ENCODE measurements at places on chromosomes 1 and 21.

- no peaks in the 10 kb centered on the region for H3K4me1 ChIP-seq
- H3K27ac ChIP-seq: no peak overlapping the region
- H3K36me3 ChIP-seq: no peaks in the 10 kb centered on the region
- no peaks in the 10 kb centered on the region for H3K27me3 ChIP-seq
- H3K4me3 ChIP-seq: no peak overlapping the region
Observed at GRCh38 chr1:7253988-7254587, 468.8 kb downstream of the CAMTA1 start.

DNA sequence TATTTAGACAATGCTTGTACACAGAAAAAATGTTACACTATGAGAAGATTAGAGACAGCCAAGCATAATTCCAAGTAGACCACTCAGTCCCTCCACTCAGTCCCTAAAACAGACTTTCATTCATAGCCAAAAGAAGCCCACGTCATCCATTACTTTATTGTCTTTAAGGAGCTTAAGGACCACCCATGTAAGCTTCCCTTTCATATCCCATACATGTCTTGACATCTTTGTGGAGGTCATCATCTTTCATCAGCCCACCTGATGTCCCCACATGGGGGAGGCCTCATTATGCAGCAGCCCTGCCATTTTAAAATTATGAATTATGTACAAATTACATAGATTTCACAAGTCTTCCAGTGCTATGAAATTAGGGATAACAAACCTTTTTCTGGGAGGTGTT, 92.6 kb upstream of the PALMD start:
- no peaks in the 10 kb centered on the region for H3K36me3 ChIP-seq
- no peak for DNase-seq
- H3K27me3 ChIP-seq: no peaks in the 10 kb centered on the region
- H3K27ac ChIP-seq: no peak overlapping the region

- H3K27me3 ChIP-seq: no peaks in the 10 kb centered on the region
- H3K4me3 ChIP-seq: no peak overlapping the region
- DNase-seq: no peak
- H3K27ac ChIP-seq: peak overlapping the region; percentile 96
Observed at GRCh38 chr1:66360285-66360724, 173.6 kb upstream of the SGIP1 start.

DNA sequence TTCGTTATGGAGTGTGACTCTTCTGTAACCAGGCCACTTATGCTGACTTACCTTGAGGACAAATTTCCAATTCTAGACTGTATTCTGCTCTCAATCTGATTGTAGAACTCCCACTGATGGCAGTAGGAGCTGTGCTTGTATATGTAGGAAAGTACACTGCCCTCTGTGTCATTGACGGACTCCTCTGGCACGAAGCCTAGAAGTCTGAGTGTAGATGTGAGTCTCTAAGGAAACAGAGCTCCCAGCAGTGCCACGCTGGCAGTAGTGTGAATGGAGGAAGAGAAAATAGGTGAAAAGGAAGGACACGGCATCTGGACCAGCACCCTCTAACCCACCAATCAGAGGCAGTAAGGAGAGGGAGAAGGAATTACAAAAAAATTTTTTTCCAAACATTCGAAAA, 130.4 kb upstream of the ADGRL2 start:
- no peaks in the 10 kb centered on the region for H3K27me3 ChIP-seq
- no peak overlapping the region for H3K4me3 ChIP-seq
- no peaks in the 10 kb centered on the region for H3K36me3 ChIP-seq
- no peak for DNase-seq

- no peak for DNase-seq
- no peak overlapping the region for H3K4me3 ChIP-seq
- no peaks in the 10 kb centered on the region for H3K36me3 ChIP-seq
- peak overlapping the region; percentile 49 for H3K27ac ChIP-seq
Observed at GRCh38 chr1:170707117-170707516, 43.2 kb downstream of the PRRX1 start.

GRCh38 chr1:27773826-27774445, 917 bp downstream of the STX12 start:
- no peaks in the 10 kb centered on the region for H3K36me3 ChIP-seq
- peak overlapping the region; percentile 66 for H3K4me3 ChIP-seq
- H3K27me3 ChIP-seq: no peaks in the 10 kb centered on the region
- H3K27ac ChIP-seq: peak overlapping the region; percentile 57
- DNase-seq: no peak
- peaks cover 19% of the 10 kb centered on the region for H3K4me1 ChIP-seq

DNA sequence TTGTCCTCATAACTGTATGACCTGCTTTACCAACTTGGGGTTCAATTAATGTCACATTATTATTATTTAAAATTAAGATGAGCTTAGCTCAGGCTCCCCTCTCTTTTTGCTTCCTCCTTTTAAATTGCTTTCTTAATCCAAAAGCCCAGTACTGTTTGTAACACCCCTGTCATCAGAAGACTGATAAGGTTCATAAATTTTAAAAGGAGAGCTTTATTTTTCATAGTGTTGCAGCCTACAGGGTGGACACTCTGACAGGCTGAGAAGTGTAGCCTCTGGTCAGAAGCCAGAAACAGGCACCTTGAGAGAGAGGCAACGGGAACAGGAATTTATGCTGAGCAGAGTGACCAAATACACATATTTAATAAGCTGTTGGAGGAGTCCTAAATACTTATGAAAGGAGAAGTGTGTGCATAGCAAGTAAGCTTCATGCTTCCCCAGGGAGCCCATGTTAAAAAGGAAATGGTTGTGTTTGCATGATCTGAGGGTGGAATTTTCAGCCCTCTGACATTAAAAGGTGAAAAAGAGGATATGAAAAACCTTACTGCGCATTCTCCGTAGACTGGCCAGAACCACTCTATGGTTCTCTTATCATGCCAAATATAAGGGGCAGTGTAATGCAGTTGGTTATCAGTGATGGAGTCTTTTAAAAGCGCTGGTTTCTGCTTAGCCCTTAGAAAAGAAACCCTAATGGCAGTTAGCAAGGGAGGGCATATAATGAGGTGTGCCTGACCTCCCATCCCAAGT, 30.5 kb upstream of the FGGY start:
- H3K36me3 ChIP-seq: no peaks in the 10 kb centered on the region
- H3K4me1 ChIP-seq: no peaks in the 10 kb centered on the region
- H3K27me3 ChIP-seq: no peaks in the 10 kb centered on the region
- no peak overlapping the region for H3K27ac ChIP-seq
- H3K4me3 ChIP-seq: no peak overlapping the region
- no peak for DNase-seq

DNA sequence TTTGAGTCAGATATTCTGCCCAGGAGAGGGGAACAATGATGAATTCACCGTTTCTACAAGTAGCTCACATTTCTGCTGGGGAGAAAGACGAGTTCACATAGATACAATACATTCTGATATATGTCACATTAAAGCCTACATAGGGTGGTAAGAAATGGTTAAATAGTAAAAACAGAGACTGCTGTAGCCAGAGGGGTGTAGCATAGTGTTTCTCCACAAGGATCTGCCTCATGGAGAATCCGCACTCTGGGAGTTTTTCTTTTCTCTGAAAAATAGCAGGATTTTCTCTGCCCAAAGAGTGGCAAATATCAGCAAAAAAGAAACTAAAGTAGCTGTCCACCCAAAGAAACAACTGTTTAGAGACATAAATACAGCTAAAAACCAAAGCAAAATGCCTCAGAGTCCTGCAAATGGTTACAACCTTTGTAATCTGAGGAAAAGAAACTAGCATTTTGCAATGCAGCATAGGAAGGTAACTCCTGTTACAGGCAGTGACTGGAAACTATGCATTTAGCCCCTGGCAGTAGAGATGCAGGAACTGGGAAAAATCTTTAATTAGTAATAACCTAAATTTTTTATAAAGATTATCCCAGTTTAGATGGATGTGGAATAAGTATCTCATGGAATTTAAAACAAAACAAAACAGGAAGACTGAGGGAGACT, 1126.7 kb upstream of the ADGRL2 start:
- no peak overlapping the region for H3K27ac ChIP-seq
- no peak overlapping the region for H3K4me3 ChIP-seq
- no peaks in the 10 kb centered on the region for H3K27me3 ChIP-seq
- H3K36me3 ChIP-seq: no peaks in the 10 kb centered on the region

GRCh38 chr1:54047384-54048305, 5.4 kb downstream of the TMEM59 start:
- peaks cover 7% of the 10 kb centered on the region for H3K4me1 ChIP-seq
- H3K4me3 ChIP-seq: no peak overlapping the region
- no peaks in the 10 kb centered on the region for H3K36me3 ChIP-seq

DNA sequence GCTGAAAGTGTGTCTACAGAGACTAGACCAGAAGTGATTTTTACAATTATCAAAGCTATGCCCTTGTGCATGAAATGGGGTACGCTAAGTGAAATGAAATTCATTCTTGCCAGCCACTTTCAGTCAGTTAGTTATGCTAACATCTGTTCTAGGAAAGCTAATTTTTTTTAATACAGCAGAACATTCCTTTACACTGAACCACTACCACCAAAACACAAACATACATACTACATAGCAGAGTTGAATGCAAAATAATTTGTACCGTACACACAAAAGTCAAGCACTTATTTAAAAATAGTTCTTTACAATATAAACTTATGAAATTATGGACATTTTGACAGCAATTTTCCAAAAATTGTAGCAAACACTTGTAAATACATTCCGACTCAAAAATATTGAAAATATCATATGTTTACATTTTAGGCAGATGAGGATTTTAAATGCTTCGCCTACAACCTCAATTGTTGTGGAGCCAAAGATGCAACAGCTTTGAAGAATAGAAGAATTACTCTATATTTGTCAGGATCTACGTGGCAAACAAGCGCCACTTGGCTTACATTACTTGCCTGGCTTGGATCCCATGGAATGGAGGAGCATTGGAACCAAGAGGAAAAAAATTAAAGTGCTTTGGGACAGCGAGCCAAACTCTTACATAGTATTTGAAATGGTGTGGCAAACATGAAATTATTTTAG, 30.6 kb downstream of the WLS start:
- H3K27ac ChIP-seq: no peak overlapping the region
- peaks cover 44% of the 10 kb centered on the region for H3K4me1 ChIP-seq
- DNase-seq: no peak
- no peaks in the 10 kb centered on the region for H3K36me3 ChIP-seq

GRCh38 chr1:244054924-244055263, 3.8 kb downstream of the ZBTB18 start:
- H3K36me3 ChIP-seq: no peaks in the 10 kb centered on the region
- DNase-seq: no peak
- no peak overlapping the region for H3K27ac ChIP-seq
- H3K4me3 ChIP-seq: no peak overlapping the region
- H3K4me1 ChIP-seq: no peaks in the 10 kb centered on the region

- no peak for DNase-seq
- H3K4me1 ChIP-seq: peaks cover 17% of the 10 kb centered on the region
- peak overlapping the region; percentile 15 for H3K27ac ChIP-seq
- H3K27me3 ChIP-seq: no peaks in the 10 kb centered on the region
Observed at GRCh38 chr21:44846485-44847260, 26.8 kb downstream of the PTTG1IP start.

GRCh38 chr21:36030581-36031189, 29.6 kb downstream of the SETD4 start:
- no peak overlapping the region for H3K27ac ChIP-seq
- no peaks in the 10 kb centered on the region for H3K27me3 ChIP-seq
- H3K36me3 ChIP-seq: peaks cover 5% of the 10 kb centered on the region

- peak overlapping the region; percentile 83 for H3K27ac ChIP-seq
- H3K4me3 ChIP-seq: peak overlapping the region; percentile 75
- H3K27me3 ChIP-seq: no peaks in the 10 kb centered on the region
- peaks cover 42% of the 10 kb centered on the region for H3K4me1 ChIP-seq
- H3K36me3 ChIP-seq: no peaks in the 10 kb centered on the region
Observed at GRCh38 chr1:227318853-227319607, 738 bp upstream of the CDC42BPA start.

DNA sequence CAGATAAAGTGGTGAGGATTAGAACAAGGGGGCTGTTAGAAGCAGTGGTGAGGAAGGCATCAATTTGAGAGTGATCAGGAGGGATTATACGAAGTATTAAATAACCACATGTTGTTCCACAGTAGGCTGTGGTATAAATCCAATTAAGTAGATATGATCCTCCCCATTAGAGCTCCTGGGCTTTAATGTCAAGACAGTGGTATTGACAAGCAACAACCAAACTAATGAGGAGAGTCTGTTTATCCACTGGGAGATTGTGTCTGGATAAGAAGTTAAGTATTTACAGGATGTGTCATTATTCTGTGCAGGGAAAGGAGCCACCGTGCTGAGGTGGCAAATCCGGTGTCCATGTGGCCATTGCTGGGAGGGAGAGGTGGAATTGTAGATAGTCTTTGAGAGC, 5.8 kb downstream of the ACTN2 start:
- DNase-seq: no peak
- H3K4me1 ChIP-seq: no peaks in the 10 kb centered on the region
- peaks cover 12% of the 10 kb centered on the region for H3K27me3 ChIP-seq
- H3K36me3 ChIP-seq: no peaks in the 10 kb centered on the region
- no peak overlapping the region for H3K4me3 ChIP-seq

- no peaks in the 10 kb centered on the region for H3K36me3 ChIP-seq
- H3K27ac ChIP-seq: no peak overlapping the region
- H3K4me1 ChIP-seq: peaks cover 17% of the 10 kb centered on the region
- H3K4me3 ChIP-seq: peak overlapping the region; percentile 79
- H3K27me3 ChIP-seq: no peaks in the 10 kb centered on the region
- no peak for DNase-seq
Observed at GRCh38 chr1:230068952-230069684, 2.1 kb downstream of the GALNT2 start.

DNA sequence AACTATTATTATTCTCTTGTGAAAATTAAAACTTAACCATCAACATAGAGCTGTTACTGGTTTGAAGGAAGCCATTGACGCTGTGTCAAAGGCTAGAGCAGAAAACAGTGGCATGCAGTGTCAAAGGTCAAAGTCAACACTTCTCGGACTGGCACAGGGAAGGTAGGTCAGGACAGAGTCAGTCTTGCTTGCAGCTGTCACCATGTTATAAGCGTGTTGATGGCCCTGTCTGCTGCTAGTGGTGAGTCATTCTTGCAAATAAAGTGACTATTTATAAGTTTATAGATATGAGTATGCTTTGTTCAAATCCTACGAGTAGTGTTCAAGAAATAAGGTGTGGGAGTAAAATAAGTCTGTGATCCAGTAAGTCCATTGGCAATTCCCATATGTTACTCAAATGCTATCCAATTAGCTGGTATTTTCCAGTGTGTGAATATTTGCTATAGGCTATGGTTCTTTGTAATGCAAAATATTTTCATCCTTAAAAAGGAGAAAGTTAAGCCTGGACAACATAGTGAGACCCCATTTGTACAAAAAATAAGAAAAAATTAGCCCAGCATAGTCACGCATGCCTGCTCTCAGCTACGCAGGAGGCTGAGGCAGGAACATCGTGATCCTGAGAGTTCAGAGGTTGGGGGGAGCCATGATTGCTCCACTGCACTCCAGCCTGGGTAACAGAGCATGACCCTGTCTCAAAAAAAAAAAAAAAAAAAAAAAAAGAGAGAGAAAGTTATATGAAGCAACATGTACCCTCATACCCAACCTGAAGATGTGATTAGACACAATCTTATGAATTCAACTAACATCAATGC, 26.3 kb upstream of the TINAGL1 start:
- no peaks in the 10 kb centered on the region for H3K36me3 ChIP-seq
- no peaks in the 10 kb centered on the region for H3K27me3 ChIP-seq
- H3K4me1 ChIP-seq: peaks cover 12% of the 10 kb centered on the region
- peak overlapping the region; percentile 52 for H3K4me3 ChIP-seq
- H3K27ac ChIP-seq: peak overlapping the region; percentile 44
- no peak for DNase-seq

- 0 out of 2 replicates have a peak, but pooled peaks cover 4% of the 10 kb centered on the region for H3K4me1 ChIP-seq
- DNase-seq: peak; percentile 77
- no peak overlapping the region for H3K27ac ChIP-seq
- peak overlapping the region; percentile 49 for H3K4me3 ChIP-seq
- no peaks in the 10 kb centered on the region for H3K36me3 ChIP-seq
Observed at GRCh38 chr21:29195981-29196669, 65.7 kb downstream of the MAP3K7CL start.

Data from HCT116 (cell line).